Hematopoietic multipotent progenitor cell treated with erythropoietin and hydrocortisone succinate and interleukin-3 and kit ligand, for 8 days (in vitro differentiated cells): ENCODE measurements at places on chromosomes 4 and X.

DNA sequence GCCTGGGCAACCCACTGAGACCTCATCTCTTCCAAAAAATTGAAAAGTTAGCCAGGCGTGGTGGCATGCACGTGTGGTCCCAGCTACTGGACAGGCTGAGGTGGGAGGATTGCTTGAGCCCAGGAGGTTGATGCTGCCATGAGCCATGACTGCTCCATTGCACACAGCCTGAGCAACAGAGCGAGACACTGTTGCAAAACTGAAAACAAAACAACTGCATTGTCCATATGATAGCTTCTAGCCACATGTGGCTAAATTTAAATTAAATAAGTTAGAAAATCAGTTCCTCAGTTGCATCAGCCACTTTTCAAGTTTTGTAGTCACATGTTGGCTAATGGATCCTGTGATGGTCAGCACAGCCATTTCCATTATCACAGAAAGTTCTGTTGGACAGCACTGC lies 67.9 kb downstream of the GAB1 start:
- no peak for DNase-seq

GRCh38 chr4:37836838-37837440 lies 10.5 kb downstream of the PGM2 start:
- no peak for DNase-seq

DNA sequence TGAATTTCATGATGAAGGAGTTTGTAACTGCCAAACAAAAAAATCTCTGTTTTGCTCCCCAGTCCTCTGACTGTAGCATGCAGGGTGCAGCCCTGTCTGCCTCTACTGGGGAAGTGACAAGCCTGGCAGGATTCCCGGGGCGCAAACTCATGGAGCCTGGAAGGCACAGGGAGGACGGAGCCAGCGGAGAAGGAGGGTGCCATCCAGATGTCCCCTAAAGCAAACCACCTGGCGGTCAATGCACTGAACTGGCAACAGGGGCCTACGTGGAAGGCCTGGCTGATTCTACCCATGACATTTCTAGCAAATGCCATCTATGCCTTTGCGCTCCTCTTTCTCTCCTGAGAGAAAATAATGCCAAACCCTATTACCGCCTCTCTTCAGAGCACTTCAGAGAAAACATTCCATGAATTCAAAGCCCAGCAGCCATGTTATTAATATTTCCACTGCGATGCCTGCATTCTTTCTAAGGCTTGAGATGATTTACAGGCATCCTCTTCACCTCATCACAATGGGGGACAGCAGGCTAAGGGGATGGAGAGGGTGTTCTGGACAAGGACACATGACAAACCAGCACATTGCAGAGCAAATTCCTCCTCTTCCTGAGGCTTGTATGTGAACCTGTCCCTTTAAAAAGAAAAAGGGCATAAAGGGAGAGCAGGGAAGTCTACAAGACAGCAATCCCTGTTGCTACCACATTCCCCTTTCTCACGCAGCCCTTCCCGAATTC lies 329.3 kb upstream of the NOCT start:
- no peak for DNase-seq

DNA sequence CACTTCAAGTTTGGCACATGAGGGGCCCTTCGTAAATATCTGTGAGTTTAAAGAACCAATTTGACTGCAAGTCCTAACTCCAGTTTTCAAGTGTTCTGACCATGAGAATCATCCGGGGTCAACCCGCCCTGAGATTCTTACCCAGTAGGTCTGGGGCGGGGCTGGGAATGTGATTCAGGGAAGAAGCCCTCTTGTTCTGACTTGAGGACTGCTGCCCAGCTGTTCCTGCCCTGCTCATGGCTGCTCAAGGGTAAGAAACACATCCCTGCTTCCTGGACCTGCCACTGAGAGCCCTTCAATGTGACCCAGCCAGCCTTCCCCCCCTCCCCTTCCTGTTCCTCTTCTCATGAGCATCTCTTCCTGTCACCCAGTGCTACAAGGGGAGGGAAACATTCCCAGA lies 92.7 kb upstream of the PGRMC2 start:
- DNase-seq: no peak

DNA sequence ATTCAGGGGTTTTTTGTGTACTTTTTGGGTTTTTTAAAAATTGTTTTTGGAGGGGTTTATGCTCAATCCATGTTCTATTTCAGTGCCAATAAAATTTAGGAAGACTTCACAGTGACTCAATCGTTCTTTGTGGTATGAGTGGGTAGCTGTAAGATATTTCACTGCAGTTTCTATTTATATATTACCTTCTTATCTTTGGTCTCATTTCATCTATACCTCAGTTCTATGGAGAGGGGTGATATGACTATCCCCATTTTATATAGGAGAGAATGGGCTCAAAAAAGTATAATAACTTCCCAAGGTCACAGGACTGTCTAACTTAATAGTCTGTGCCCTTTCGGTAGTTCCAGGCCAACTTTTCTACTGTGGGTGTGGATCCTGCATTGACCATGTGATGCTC lies 74.4 kb downstream of the MSN start:
- no peak for DNase-seq

GRCh38 chr4:22607382-22607781 lies 85.4 kb upstream of the GBA3 start:
- peak; percentile 68 for DNase-seq
